ENCODE measurements at places on chromosomes 7 and 10. TPM values are rescaled to one million over a fixed set of nuclear protein-coding genes. Genes with fewer than 3 reads are reported as not detected.

The PGAM2 gene
- polyA plus RNA-seq: not detected

The C10orf71 gene
- polyA plus RNA-seq: not detected

The AMPH gene
- polyA plus RNA-seq: 4.0 TPM

The TMEM270 gene
- not detected for polyA plus RNA-seq

- no peak overlapping the region for H3K4me3 ChIP-seq
- no peaks in the 10 kb centered on the region for H3K27me3 ChIP-seq
- peak overlapping the region; percentile 89 for H3K27ac ChIP-seq
- peaks cover 38% of the 10 kb centered on the region for H3K4me1 ChIP-seq
- H3K36me3 ChIP-seq: no peaks in the 10 kb centered on the region
Measured at GRCh38 chr7:89232-90019, 102.9 kb upstream of the FAM20C start.

- no peaks in the 10 kb centered on the region for H3K36me3 ChIP-seq
- peaks cover 2% of the 10 kb centered on the region for H3K27me3 ChIP-seq
- no peak for DNase-seq
- H3K27ac ChIP-seq: no peak overlapping the region
- H3K4me1 ChIP-seq: no peaks in the 10 kb centered on the region
- no peak overlapping the region for H3K4me3 ChIP-seq
Measured at GRCh38 chr7:82655965-82656364, 212.4 kb upstream of the CACNA2D1 start.

DNA sequence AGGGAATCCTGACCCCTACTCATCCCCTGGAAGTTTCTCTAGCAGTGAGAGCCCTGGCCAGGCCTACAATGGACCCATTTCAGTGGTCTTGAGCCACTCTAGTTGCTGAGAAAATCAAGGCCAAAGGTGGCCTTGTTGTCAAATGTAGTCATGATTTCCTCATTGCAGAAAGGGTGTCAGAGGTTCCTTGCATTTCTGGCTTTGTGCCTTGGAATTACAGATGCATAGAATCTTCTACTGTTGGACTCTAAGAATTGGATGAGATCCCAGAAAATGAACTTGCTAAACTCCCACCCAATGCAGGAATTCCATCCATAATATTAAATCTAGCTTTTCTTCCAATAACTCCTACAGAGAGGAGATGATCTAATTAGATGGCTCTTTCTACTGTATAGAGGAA lies 12.2 kb downstream of the CPA2 start:
- no peaks in the 10 kb centered on the region for H3K36me3 ChIP-seq
- no peaks in the 10 kb centered on the region for H3K27me3 ChIP-seq
- peak; percentile 94 for DNase-seq
- peak overlapping the region; percentile 21 for H3K27ac ChIP-seq
- H3K4me1 ChIP-seq: peaks cover 9% of the 10 kb centered on the region

DNA sequence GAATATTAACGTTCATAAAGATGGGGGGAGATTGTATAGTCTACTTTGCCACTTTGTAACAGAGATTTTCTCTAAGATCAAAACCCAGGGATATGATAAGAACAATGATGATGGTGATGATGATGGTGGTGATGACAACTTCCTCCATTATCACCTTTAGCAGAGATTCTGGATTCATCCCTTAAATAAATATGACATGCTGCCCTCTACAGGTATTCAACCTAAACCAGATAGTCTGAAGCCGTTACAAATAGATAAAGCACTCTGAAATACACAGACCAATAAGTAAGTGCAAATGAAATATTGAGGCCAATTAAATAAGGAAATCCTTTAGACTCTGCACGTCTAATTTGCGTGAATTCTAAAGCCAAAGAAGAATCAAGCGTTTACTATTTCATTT lies 211.5 kb downstream of the CREB5 start:
- H3K4me1 ChIP-seq: peaks cover 2% of the 10 kb centered on the region
- no peaks in the 10 kb centered on the region for H3K36me3 ChIP-seq
- H3K4me3 ChIP-seq: no peak overlapping the region
- no peaks in the 10 kb centered on the region for H3K27me3 ChIP-seq

GRCh38 chr7:45663167-45663921 lies 89.2 kb downstream of the ADCY1 start:
- no peak overlapping the region for H3K4me3 ChIP-seq
- H3K27ac ChIP-seq: no peak overlapping the region
- peaks cover 12% of the 10 kb centered on the region for H3K27me3 ChIP-seq
- DNase-seq: peak; percentile 12
- no peaks in the 10 kb centered on the region for H3K36me3 ChIP-seq

- H3K27ac ChIP-seq: no peak overlapping the region
- no peaks in the 10 kb centered on the region for H3K27me3 ChIP-seq
- H3K4me3 ChIP-seq: no peak overlapping the region
- peaks cover 33% of the 10 kb centered on the region for H3K36me3 ChIP-seq
- peaks cover 70% of the 10 kb centered on the region for H3K4me1 ChIP-seq
- DNase-seq: no peak
Measured at GRCh38 chr10:79162022-79162421, 93.3 kb downstream of the ZMIZ1 start.

DNA sequence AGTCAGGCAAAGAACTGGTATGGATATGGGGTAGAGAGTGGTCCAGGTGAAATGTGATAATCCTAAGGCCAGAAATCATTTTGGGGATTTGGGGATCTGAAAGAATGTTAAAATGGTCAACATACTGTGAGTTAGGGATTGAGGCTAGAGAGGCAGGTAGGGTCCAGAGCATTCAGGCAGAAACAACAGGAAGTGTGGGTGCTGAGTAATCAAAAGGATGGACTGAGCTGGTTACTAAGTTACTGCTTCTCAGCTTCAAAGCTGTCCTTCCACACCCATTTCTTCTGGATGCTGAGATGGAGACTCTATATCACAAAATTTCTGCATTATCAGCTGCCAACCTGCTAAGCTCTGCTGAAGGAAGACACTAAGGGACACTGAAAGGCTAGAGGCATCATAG lies 30.6 kb upstream of the PRKCQ start:
- H3K27me3 ChIP-seq: no peaks in the 10 kb centered on the region
- no peak overlapping the region for H3K27ac ChIP-seq
- DNase-seq: no peak
- no peak overlapping the region for H3K4me3 ChIP-seq

DNA sequence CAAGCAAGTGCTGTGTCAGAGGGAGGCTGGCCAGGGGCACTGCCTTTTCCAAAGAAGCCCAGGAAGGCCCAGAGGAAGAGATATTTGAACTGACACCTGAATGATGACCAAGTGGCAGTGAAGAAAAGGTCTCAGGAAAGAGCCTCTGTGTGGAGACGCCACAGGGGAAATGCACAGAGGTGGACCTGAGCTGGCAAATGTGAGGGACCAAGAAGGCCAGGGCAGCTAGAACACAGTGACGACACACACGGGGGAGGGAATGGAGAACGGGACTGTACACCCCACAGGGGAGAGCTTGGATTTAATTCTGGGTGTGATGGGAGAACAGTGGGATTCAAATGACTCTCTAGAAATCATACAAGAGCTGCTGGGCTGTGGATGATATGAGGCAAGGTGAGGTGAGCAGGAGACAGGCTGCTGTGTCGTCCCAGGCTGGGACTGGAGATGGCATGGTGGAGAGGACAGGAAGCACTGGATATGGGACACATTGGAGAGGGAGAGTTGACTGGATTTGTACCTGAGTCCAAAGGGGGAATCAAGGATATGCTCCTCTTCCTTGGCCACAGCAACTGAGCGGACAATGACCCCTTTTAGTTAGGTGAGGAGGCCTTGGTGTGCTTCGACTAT lies 84.2 kb upstream of the DDC start:
- no peaks in the 10 kb centered on the region for H3K27me3 ChIP-seq
- no peaks in the 10 kb centered on the region for H3K36me3 ChIP-seq
- no peak for DNase-seq
- no peak overlapping the region for H3K27ac ChIP-seq
- H3K4me3 ChIP-seq: no peak overlapping the region
- no peaks in the 10 kb centered on the region for H3K4me1 ChIP-seq

DNA sequence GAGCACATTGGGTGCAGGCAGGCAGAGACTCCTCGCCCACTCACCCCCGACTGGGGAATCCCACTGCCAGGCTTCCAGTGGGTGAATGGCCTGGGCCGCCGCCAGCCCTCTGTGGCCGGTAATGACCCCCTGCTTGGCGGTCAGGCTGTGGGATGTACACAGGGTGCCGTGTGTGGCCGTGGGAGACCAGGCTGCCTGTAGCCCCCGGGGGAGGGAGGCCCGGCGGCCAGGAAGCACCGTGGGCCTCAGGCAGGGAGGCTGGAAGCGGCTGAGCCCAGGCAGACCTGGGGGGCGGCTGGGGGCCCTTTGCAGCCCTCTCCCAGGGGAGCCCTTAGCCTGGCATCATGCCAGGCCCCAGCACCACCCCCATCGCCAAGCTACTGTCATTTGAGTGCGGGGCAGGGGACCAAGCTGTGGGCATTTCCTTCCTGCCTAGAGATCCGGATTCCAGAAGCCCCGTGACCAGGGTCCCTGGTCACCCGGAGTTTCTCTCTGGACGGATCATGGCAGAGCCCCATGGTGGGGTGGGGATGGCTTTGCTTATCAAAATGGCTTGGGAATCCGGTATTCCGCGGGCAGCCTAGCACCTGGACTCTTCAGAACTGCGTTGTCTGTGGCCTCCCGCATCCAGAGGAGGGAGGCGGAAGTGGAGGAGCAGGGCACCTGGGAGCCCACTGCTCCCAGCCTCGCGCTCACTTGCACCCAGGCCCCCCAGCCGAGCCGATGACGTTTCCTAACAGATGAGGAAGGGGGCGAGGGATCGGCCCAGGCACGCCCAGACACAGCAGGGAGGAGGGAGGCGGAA lies 1.1 kb downstream of the TTYH3 start:
- peaks cover 1% of the 10 kb centered on the region for H3K36me3 ChIP-seq
- peak overlapping the region; percentile 73 for H3K4me3 ChIP-seq
- no peaks in the 10 kb centered on the region for H3K27me3 ChIP-seq
- peaks cover 31% of the 10 kb centered on the region for H3K4me1 ChIP-seq
- peak overlapping the region; percentile 81 for H3K27ac ChIP-seq

DNA sequence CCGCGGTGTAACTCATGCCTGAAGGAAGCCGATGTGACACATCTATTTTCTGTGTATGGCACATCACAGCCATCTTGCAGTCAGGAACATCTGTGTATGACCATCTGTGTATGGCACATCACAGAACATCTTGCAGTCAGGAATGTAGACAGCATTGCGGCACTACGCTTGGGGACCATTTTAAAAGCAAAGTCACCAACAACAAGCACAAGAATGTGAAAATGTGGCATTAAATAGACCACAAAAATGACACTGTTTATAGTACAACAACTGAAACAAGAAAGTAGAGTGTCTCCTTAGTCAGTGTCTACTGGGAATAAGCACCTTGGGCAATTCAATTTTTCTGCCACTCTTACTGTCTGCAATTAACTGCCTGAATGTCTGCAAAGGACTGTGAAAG lies 124.4 kb downstream of the HGF start:
- H3K36me3 ChIP-seq: no peaks in the 10 kb centered on the region
- H3K4me1 ChIP-seq: peaks cover 2% of the 10 kb centered on the region
- peak overlapping the region; percentile 16 for H3K27ac ChIP-seq
- H3K4me3 ChIP-seq: no peak overlapping the region
- no peaks in the 10 kb centered on the region for H3K27me3 ChIP-seq

GRCh38 chr7:31107106-31108090 lies 55.3 kb downstream of the ADCYAP1R1 start:
- H3K36me3 ChIP-seq: no peaks in the 10 kb centered on the region
- H3K27me3 ChIP-seq: peaks cover 6% of the 10 kb centered on the region
- no peak for DNase-seq
- no peak overlapping the region for H3K27ac ChIP-seq
- H3K4me1 ChIP-seq: no peaks in the 10 kb centered on the region

- DNase-seq: no peak
- H3K4me1 ChIP-seq: no peaks in the 10 kb centered on the region
- no peak overlapping the region for H3K27ac ChIP-seq
- H3K36me3 ChIP-seq: no peaks in the 10 kb centered on the region
Measured at GRCh38 chr7:23547662-23548061, 15.9 kb upstream of the TRA2A start.

- H3K27me3 ChIP-seq: no peaks in the 10 kb centered on the region
- no peaks in the 10 kb centered on the region for H3K36me3 ChIP-seq
- no peak overlapping the region for H3K27ac ChIP-seq
- no peak for DNase-seq
Measured at GRCh38 chr7:31416381-31416870, 75.9 kb upstream of the NEUROD6 start.

- H3K27ac ChIP-seq: no peak overlapping the region
- no peak for DNase-seq
- no peaks in the 10 kb centered on the region for H3K27me3 ChIP-seq
- H3K4me3 ChIP-seq: no peak overlapping the region
- no peaks in the 10 kb centered on the region for H3K4me1 ChIP-seq
Measured at GRCh38 chr7:156576216-156577058, 64.1 kb upstream of the RNF32 start.

DNA sequence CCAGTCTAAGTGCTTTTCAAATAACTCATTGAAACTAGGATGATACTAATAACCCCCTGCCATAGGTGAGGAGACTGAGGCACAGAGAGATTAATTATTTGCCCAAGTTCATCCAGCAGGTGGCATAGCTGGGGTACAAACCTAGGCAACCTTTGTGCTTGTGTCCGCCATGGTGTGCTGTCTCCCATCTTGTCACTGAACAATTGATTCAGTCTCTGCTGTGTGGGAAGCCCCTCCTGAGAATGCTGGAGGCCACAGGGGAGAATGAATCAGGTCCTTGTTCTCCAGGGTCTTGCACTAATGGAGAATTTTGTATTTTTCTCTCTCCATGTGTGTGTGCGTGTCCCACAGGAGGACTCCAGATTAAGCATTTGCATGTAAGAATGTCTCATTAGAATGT lies 15.8 kb upstream of the TMEM236 start:
- H3K36me3 ChIP-seq: no peaks in the 10 kb centered on the region
- no peaks in the 10 kb centered on the region for H3K27me3 ChIP-seq
- no peak for DNase-seq

DNA sequence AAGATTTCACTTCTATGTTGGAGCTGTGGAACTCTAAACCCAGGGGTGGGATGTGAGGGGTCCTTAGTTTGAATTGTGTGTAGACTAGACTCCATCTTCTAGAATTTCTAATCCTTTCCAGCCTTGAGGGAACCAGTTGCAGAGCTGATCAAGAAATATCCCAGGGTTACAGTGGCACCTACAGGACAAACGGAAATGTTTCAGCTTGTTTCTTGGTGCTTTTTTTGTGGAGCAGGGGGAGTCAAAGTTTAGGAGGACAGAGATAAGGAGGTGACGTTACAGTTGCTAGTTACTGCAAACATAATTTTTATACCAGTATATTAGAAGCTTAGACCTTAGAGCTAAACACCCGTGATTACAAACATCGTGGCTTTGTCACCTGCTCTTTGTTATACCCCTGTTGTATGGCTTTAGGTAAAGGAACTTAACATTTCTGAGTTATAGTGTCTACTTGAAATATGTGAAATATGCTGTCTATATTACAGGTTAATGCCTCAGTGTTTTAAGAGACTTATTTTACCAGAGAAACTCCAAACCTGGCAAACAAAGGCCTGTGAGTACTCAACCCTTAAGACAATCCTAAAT lies 84.5 kb upstream of the DYNC1I1 start:
- no peaks in the 10 kb centered on the region for H3K4me1 ChIP-seq
- H3K36me3 ChIP-seq: no peaks in the 10 kb centered on the region
- no peak overlapping the region for H3K27ac ChIP-seq
- peaks cover 2% of the 10 kb centered on the region for H3K27me3 ChIP-seq
